ENCODE measurements at places on chromosomes 3 and 15. TPM values are rescaled to one million over a fixed set of nuclear protein-coding genes. Genes with fewer than 3 reads are reported as not detected.

- DNase-seq = no peak
These were observed 1.0 kb upstream of the MELTF start for GRCh38 chr3:197030379-197031314.

DNA sequence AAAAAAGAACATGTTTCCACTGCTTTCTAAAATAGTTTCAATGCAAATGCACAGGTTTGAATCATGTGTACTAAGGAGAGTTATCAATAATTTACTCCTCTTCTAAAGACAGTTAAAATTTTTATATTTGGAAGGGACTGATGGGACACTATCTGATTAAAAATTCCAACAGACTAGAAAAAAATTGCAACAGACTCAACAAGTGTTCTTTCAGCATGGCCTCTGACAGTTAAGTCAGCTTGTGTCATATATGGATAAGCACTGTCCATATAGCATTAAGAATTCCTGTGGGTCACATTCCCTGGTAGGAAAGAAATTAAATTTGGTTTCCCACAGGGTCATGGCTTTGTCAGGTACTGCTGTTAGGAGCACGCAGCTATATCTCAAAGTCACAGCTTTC is 96.8 kb downstream of the OSBPL10 start:
- DNase-seq = no peak

GOLIM4 gene
- 31.7 TPM for total RNA-seq

ZMYND10 gene
- total RNA-seq = 0.33 TPM

CYP1A1 gene
- total RNA-seq = 1.7 TPM

PLA2G4D gene
- 0.19 TPM for total RNA-seq

FHIT gene
- 6.3 TPM for total RNA-seq

GRCh38 chr15:74382004-74382816 is 14.8 kb upstream of the CYP11A1 start:
- peak; percentile 86 for DNase-seq

ALPK3 gene
- 0.27 TPM for total RNA-seq

DNA sequence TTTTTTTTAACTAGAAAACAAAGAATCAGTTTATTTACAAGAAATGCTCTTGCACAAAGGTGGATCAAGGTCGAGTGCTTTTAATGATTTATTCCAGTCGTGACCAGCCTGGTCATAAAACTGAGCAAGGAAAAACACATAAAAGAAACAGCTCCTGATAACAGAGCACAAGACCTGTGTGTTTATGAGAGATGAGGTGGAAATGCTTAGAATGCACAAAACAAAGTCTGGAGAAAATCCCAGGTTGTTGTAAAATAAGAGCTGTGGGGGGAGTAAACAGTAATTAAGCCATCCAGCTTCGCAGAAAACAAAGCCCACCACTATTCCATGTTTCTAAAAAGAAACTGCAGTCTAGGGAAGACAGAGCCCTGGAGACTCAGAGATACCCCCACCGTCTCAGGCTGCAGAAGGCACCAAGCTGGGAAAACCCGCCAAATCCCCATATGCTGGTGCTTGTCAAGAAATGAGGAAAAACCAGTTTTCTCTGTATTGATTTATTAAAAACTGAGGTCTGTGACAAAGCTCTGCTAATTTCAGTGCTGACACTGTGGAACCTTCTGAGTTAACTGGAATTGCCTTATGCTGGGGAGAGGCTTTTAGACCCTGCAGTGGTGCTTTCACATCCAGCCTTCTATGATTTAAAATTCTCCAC is 139.3 kb downstream of the ADAMTS17 start:
- DNase-seq = no peak

SEMA5B gene
- 0.33 TPM for total RNA-seq

CHRNA7 gene
- not detected for total RNA-seq

GRCh38 chr3:119644481-119644880 is 15.9 kb downstream of the POPDC2 start:
- no peak for DNase-seq

GRCh38 chr3:185711255-185711870 is 113.5 kb downstream of the IGF2BP2 start:
- DNase-seq = no peak

GRCh38 chr3:82163907-82164520 is 402.6 kb upstream of the GBE1 start:
- no peak for DNase-seq

- peak; percentile 33 for DNase-seq
These were observed 4.8 kb downstream of the GLYCTK start for GRCh38 chr3:52292247-52293065.

DNA sequence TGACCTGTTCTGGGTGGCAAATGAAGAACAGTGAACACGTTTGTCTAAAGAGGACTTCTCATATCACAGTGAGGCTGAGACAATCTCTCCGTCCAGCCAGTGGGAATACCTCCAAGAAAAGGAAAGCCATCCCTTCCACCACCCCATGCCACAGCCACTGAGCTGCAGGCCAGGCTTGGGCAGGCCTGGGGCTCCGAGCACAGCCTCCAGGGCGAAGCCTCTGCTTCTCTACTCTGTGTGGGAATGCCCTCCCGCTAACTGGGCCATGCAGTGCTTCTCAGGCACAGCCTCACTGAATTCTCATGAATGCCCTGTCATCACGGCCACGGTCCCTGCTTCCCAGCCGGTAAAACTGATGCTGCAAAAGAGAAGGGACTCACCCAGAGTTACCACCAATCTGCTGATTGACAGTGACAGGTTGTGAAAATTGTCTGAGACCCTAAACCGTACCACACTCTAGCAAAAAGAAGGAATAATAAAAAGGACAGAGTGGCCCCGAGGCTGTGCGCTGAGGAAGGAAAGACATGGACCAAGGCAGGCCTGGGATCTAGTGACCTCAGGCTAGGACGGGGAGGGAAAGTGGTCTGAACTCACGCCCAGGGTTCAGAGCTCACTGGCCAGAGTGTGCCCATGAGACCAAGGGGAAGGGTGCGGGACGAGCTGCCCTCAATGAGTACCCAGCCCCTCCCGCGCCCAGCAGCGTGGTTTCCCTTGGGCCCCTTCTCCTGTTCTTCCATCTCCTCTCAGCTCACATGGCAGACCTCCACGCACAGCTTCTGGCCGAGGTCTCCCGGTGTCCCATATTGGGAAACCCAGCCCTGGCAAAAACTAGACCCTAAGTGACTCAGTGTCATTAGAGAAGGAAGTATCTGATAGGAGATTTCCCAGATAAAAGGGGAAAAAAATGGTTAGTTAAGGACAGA is 52.8 kb downstream of the DHX30 start:
- no peak for DNase-seq

DNA sequence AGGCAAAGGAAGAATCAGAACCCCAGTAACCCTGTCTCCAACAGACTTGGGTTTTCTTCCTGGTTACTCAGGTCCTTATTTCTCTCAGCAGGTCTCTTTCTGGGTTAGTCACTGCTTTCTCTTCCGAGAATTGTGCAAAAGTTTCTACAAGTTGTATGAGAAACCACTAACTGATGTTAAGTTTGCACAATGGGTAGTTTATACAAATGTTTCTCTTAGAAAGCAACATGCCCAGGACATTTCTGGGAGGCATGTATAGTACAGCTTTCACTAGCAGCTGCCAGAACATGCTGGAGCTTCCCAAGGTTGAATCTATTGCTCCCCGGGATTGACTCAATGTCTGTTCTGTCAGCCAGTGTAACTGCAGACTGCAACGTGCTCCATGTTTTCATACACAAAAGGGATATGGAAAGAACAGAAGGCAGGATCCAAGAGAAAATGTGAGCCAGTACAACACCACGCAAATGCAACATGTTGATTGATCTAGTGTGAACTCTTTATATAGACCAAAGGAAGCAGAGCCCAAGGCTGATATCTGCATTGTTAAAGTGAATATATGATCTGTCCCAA is 887.8 kb downstream of the MCTP2 start:
- peak; percentile 89 for DNase-seq

ACSBG1 gene
- under 0.01 TPM for total RNA-seq

DNA sequence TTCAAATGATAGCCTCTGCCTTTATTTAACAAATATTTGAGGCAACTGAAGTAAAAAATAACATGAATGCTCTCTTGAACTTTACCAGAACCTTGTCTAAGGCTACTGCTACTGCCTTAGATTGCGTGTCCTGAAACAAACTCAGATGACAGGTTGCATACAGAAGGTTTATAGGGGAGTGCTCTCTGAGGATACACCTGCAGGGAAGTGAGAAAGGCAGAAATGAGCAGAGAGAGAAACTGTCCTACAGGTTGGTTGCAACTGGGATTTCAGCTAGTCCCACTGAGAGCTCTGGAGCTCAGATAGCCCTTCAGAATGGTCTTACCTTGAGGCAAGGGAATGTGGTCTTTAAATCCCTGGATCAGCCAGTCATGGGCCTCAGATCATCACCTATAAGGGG is 165.5 kb downstream of the IL5RA start:
- DNase-seq = no peak

DNA sequence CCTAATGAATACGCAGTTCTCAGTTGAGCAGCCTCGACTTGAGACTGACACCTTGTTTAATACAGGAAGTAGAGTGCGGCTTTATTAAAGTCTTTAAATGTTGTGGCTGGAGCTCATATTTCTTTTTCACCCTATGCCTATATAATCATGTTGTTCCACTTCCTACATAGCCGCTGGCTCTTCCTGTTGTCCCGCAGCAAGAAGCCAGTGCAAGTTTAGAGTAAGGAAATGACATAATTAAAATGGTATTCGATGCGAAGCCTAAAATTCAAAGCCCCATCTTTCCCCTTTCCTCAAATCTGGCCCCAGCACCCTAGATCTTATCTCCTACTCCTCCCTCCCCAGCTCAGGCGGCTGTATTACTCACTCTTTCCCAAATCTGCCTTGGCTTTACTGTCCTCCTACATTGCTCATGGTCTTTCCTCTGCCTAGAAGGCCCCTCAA is 7.5 kb upstream of the PHLDB2 start:
- peak; percentile 68 for DNase-seq

DNA sequence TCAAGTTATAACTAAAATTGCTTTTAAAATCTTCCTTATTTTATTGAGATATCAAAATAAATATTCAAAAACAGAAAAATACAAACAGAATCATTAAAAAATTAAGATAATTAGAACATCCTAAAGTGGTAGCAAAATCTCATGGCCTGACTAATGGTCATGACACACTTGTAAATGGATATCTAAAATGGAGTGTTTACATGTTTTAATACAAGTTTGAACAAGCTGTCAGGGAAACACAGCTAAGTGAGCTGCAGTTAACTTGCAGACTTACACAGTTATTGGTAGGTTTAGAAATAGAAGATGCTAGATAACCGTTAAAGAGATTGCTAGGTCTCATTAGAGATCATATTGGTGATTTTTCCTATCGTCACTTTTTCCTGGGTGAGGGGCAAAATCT is 242.3 kb downstream of the LPP start:
- peak; percentile 41 for DNase-seq

HDAC11 gene
- total RNA-seq = 17.2 TPM
